ENCODE measurements at places on chromosomes 16 and 17. TPM values are rescaled to one million over a fixed set of nuclear protein-coding genes. Genes with fewer than 3 reads are reported as not detected.

The LPO gene
- not detected for total RNA-seq

The ZNF19 gene
- 3.8 TPM for total RNA-seq

The MT1G gene
- 5,960 TPM for total RNA-seq

- peak; percentile 86 for DNase-seq
These were observed 30.7 kb upstream of the MED9 start for GRCh38 chr17:17445925-17446665.

GRCh38 chr17:56822725-56823124 lies 11.0 kb downstream of the C17orf67 start:
- peak; percentile 90 for DNase-seq

- no peak for DNase-seq
These were observed 507.7 kb downstream of the MAF start for GRCh38 chr16:79092846-79093245.

All from left lobe of liver (tissue), 2 donors.